ENCODE measurements at places on chromosomes 1 and 21. TPM values are rescaled to one million over a fixed set of nuclear protein-coding genes. Genes with fewer than 3 reads are reported as not detected.

GRCh38 chr1:53134961-53135734 is 7.3 kb downstream of the SLC1A7 start:
- H3K36me3 ChIP-seq = no peaks in the 10 kb centered on the region
- H3K4me3 ChIP-seq = no peak overlapping the region
- H3K27me3 ChIP-seq = no peaks in the 10 kb centered on the region
- H3K27ac ChIP-seq = peak overlapping the region; percentile 45
- no peak for DNase-seq

DNA sequence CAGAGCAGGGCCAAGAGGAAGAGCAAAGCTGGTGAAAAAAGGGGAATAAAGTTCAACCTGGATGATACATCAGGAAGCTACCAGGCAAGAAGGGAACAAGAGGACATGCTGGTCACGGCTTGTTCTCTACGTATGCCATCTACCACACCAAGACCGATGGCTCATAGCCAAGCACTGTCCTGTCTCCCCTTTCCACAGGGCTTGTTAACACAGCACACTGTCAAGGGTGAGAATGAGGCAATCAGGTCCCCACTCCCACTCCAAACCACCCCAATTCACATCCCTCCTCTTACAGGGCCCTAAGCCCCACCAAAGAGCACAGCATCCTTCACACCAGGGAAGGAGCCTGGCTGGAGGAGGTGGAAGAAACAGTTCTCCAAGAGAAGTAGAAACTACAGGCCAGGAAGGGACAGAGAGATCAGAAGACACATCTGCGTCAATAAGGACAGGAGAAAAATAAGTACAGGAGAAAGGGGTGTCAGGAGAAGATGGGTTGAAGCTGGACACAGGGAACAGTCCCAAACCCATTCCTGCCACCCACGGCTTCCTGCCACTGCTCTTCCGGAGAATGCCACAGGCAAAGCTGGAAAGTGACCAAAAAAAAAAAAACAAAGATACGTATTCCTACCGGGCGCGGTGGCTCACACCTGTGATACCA is 923 bp upstream of the SHC1 start:
- peak; percentile 41 for DNase-seq
- peak overlapping the region; percentile 97 for H3K27ac ChIP-seq
- H3K27me3 ChIP-seq = no peaks in the 10 kb centered on the region
- peak overlapping the region; percentile 82 for H3K4me3 ChIP-seq
- H3K4me1 ChIP-seq = peaks cover 89% of the 10 kb centered on the region
- peaks cover 27% of the 10 kb centered on the region for H3K36me3 ChIP-seq

DNA sequence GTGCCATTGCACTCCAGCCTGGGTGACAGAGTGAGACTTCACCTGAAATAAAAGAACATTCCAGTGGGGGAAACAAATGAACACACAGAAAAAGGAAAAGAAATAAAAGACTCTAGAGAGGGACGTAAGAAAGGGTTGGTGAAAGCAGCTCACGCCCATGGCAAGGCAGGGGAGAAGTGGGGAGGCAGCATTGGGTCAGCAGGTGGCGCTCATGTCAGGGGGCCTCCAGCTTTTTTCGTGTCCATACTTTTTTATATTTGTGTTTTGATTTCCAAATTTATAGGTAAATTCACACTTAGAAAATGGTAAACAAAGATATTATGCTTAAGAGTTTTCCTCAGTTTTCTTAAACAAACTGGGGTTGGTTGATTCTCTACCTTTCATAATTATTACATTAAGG is 45.5 kb downstream of the VPS13D start:
- DNase-seq = peak; percentile 28
- H3K4me1 ChIP-seq = peaks cover 26% of the 10 kb centered on the region
- H3K4me3 ChIP-seq = no peak overlapping the region
- H3K27ac ChIP-seq = no peak overlapping the region
- H3K36me3 ChIP-seq = peaks cover 91% of the 10 kb centered on the region

GRCh38 chr1:234065794-234066447 is 161.4 kb downstream of the SLC35F3 start:
- H3K4me1 ChIP-seq = no peaks in the 10 kb centered on the region
- no peaks in the 10 kb centered on the region for H3K36me3 ChIP-seq
- no peak overlapping the region for H3K27ac ChIP-seq
- peak; percentile 70 for DNase-seq
- peaks cover 6% of the 10 kb centered on the region for H3K27me3 ChIP-seq
- H3K4me3 ChIP-seq = no peak overlapping the region

DNA sequence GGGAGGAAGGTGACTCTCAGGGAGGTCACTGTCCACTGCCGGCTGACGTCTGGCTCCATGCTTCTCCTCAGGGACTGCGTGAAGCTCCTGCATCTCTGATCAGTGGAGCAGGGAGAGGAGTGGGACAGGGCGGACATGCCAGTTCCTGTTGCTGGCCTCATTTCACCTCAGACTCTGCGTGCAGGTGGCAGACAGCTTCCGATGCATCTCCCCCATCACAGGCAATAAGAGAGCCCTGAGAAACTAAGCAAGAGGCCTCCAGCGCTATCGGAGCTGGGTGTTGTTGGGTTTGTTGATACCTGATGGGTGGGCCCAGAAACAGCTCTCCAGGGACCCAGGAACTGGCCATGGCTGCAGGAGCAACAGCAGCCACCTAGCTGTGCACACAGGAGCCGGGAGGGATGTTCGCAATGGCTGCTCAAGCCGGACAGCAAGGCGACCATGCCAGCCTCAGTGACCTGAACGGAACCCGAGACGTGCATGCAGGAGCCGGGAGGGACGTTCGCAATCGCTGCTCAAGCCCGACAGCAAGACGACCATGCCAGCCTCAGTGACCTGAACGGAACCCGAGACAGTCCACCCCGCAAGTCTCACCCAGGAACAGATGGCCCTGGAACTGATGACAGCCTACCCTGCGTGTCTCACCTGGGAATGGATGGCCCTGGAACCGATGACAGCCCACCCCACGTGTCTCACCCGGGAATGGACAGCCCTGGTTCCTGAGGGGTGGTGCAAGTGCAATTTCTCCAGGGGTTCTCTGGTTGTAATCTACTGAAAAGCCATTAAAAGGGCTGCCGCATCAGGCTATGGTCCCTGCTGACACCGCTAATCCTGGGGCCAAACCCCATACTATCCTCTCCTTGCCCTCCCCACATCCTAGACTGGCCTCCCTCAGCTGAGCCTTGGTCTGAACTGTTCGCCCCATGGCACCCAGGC is 14.2 kb upstream of the PCBP3 start:
- DNase-seq = no peak
- H3K4me3 ChIP-seq = no peak overlapping the region
- no peaks in the 10 kb centered on the region for H3K4me1 ChIP-seq
- no peaks in the 10 kb centered on the region for H3K36me3 ChIP-seq
- H3K27ac ChIP-seq = no peak overlapping the region

DNA sequence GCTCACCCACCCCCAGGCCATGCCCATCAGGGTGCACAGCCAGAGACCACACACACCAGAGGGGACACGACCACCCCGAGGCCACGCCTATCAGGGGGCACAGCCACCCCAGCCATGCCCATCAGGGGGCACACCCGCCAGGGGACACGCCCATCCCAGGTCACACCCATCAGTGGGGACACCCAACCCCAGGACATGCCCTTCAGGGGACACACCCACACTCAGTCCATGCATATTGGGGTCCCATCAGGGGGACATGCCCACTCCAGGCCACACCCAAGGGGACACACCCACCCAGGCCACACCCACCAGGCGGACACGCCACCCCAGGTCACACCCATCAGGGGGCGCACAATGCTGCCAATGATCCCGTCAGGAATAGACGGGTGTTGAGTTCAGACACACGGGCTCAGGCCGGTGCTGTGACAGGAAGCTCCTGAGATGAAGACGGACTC is 20.7 kb downstream of the MCM3AP start:
- H3K27ac ChIP-seq = no peak overlapping the region
- H3K4me3 ChIP-seq = no peak overlapping the region
- H3K4me1 ChIP-seq = no peaks in the 10 kb centered on the region
- peaks cover 97% of the 10 kb centered on the region for H3K36me3 ChIP-seq

DNA sequence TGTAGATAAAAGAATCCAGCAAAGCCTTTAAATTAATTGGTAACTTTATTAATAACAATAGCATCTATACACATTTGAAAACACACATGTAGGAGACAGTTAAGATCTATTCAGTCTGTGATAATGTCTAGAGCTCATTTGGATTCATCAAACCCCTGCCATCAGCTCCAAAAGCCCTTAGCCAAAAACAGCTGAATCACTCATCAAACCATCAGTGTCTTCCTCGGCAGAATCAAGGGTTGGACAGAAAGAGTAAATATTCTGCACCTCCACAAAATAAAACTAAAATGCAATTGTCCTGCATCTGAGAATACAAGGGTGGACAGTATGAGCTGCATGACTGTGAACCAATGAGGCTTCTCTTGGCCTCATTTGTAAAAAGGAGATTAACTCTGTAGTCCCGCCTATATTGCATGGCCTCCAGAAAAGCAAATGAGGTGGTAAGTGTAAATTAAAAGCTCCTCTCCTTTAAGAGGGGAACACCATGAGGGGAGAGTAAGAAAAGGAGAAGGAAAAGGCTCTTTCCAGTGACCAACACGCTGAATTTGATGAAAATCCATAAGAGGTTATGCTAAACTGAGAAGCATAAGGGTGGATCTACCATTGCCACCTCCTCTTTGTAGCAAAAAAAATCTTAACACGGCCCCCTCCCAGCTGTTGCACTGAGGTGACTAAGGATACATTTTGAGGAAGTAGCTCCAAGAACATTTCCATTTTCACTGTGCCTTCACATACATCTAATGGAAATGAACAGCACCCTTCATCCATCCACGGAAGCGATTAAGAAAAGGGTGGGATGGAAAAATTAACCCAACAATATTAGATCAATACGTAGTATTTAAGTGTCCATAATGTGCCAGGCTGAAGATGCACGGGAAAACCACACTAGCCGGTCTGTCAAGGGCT is 14.7 kb upstream of the BOLA1 start:
- H3K27ac ChIP-seq = peak overlapping the region; percentile 98
- peaks cover 51% of the 10 kb centered on the region for H3K4me1 ChIP-seq
- no peaks in the 10 kb centered on the region for H3K27me3 ChIP-seq
- DNase-seq = no peak
- H3K4me3 ChIP-seq = peak overlapping the region; percentile 77

- no peak overlapping the region for H3K27ac ChIP-seq
- H3K36me3 ChIP-seq = no peaks in the 10 kb centered on the region
- no peak overlapping the region for H3K4me3 ChIP-seq
- no peaks in the 10 kb centered on the region for H3K27me3 ChIP-seq
- H3K4me1 ChIP-seq = no peaks in the 10 kb centered on the region
Observed at GRCh38 chr1:101781201-101781831, 215.4 kb downstream of the OLFM3 start.

- no peaks in the 10 kb centered on the region for H3K4me1 ChIP-seq
- no peak for DNase-seq
- H3K27me3 ChIP-seq = no peaks in the 10 kb centered on the region
- no peaks in the 10 kb centered on the region for H3K36me3 ChIP-seq
- no peak overlapping the region for H3K4me3 ChIP-seq
Observed at GRCh38 chr1:83734420-83734819, 264.5 kb downstream of the TTLL7 start.

GRCh38 chr1:206736878-206737728 is 33.5 kb upstream of the IL19 start:
- H3K27me3 ChIP-seq = no peaks in the 10 kb centered on the region
- DNase-seq = no peak
- no peak overlapping the region for H3K4me3 ChIP-seq
- H3K4me1 ChIP-seq = peaks cover 70% of the 10 kb centered on the region

- H3K4me3 ChIP-seq = no peak overlapping the region
- peaks cover 87% of the 10 kb centered on the region for H3K4me1 ChIP-seq
- peak; percentile 24 for DNase-seq
Observed at GRCh38 chr1:201637282-201638079, 98.6 kb downstream of the NAV1 start.

DNA sequence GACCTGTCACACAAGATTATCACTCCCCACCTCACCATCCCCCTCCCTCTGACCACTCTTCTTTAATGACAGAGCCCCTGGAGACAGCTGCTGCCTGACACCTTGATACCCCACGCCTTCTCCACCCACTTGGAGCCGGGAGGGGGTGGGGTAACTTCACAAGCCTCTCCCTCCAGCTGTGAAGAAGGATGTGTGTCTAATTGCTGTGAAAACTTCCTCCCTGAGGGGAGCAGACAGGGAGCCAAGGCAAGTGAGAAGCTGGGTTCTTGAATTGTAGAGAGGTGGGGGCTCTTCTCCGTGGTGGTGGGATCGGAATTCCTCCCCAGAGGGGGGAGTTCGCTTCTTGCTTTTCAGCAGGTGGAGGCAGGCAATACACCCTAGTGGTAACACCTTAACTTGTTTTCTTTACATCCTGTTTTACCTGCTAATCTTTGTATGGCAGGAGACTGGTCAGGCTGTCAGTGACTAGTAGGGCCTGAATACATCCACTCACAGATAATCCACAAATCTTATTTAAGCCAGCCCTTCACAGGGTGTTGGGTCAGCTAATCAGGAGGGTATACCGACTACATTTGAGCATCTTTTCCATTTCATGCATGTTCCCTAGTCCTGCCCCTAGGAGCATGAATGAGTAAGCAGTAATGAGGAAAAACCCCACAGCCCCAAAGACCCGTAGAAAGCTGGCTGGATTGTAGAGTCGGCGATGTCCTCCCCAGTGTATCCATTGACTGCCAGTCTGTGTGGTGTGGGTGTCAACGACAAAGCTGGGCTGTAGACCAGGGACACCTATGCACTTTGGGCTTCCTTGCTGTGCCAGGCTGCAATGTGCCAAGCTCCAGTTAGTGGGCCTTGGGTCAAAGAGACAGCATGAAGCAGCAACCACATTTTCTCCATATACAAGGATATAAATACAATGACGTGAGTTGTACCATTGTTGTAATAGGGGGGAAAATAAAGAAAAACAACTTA is 57.3 kb downstream of the NFASC start:
- H3K36me3 ChIP-seq = no peaks in the 10 kb centered on the region
- no peak for DNase-seq
- H3K27ac ChIP-seq = no peak overlapping the region
- peaks cover 36% of the 10 kb centered on the region for H3K27me3 ChIP-seq

DNA sequence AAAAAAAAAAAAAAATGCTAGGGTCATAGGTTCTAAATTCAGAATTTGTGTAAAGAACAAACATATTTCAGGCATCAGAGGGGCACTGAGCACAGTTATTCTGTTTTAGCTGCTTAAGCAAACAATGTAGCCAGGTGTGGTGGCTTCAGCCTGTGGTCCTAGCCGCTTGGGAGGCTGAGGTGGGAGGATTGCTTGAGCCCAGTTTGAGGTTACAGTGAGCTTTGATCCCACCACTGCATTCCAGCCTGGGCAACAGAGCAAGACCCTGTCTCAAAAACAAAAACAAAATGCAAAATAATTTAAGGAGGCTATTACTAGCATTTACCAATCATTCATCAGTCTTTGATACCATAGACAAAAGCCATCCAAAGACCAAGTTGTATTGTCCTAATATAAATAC is 49.7 kb upstream of the CDC42BPA start:
- no peaks in the 10 kb centered on the region for H3K27me3 ChIP-seq
- no peak overlapping the region for H3K4me3 ChIP-seq
- no peak overlapping the region for H3K27ac ChIP-seq
- H3K36me3 ChIP-seq = no peaks in the 10 kb centered on the region

The SAMD11 gene
- 2.4 TPM for total RNA-seq

The MT1HL1 gene
- not detected for total RNA-seq

The WNT4 gene
- not detected for total RNA-seq

The CR1L gene
- total RNA-seq = not detected

The PLEKHO1 gene
- total RNA-seq = 49.4 TPM

The GNG4 gene
- 0.11 TPM for total RNA-seq
